ENCODE measurements at places on chromosomes 6 and 20. TPM values are rescaled to one million over a fixed set of nuclear protein-coding genes. Genes with fewer than 3 reads are reported as not detected.

Gene SLX4IP
- polyA plus RNA-seq, result 4.5 TPM

Gene NAPB
- 8.2 TPM for polyA plus RNA-seq

Gene ANKRD66
- polyA plus RNA-seq, result 0.85 TPM

Gene HRH3
- polyA plus RNA-seq, result 0.09 TPM

DNA sequence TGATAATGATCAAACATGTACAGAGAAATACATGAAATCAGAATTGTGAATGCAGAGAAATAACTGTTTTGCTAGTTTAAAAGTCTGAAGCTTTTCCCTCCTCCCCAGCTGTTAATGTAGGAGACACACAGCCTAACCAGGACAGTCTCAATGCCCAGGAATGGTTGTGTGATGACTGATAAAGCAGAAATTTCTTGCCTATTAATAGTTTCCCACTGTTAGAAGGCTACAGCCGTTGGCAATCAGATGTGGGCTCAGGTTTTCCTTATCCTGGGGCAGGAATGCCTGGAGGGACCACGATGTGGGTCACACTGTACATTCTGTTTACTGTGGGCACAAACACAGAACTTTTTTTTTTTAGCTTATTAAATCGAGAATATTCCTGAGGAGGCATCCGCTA lies 1.9 kb downstream of the PPP1R3D start:
- no peak for DNase-seq

DNA sequence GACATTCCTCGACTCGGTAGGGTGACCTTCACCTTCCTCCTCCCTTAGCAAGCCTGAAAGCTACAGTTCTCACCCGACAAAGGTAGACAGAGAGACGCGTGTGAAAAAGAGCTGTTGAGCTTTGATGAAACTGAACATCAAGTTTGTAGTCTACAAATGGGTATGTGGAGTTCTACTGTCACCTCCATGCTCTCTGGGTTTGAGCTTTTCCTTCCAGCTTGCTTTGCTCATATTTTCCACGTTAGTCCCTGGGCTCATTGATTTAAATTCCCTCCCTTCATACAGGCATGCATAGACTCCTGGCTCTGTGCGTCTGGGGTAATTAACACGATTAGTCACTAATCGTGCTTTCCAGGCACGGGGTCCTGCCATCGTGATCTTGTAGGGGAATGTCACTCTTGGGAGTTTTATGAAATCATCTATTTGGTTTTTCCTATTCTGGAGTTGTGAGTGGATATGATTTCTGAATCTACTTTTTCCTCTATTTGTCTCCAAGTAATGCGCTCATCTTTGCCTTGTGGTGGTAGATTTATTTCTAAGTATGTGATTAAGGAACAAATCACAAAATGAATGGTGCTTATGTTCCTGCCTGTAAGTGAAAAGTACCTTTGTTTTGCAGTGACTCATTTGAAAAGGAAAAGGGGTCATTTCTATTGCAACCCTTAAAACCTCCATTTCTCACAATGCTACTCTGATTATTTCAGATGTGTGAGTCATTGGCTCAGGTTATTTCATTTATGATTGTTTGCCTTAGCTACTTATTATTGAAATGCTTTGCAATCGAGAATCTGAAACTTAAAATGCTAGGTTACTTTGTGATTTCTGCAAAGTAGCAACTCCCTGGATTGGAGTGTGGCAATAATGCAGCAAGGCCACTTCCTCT lies 154.6 kb downstream of the ZDHHC14 start:
- peak; percentile 92 for DNase-seq

DNA sequence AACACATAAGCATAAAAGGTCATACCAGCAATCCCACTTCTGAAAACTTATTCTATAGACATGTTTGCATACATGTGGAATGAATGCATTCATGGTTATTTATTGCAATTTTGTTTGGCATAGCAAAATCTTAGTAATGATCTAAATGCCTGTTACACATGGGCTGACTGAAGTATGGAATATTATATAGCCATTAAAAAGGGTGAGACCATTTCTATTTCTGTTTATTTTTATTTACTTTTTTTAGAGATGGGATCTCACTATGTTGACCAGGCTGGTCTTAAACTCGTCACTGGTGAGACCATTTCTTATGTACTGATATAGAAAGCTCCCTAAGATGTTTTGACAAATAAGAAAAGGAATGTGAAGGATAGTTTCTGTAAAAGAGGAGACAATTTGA lies 14.3 kb upstream of the SCRT2 start:
- DNase-seq, result no peak

GRCh38 chr6:118746145-118746824 lies 94.9 kb upstream of the CEP85L start:
- peak; percentile 92 for DNase-seq

- DNase-seq, result no peak
These were observed 68.5 kb upstream of the ARMH2 start for GRCh38 chr6:24867104-24867703.

GRCh38 chr20:4371623-4372251 lies 350.0 kb upstream of the PRND start:
- DNase-seq, result peak; percentile 28

All from muscle of leg (tissue), 16 donors.